ENCODE measurements at places on chromosomes 6 and 20.

DNA sequence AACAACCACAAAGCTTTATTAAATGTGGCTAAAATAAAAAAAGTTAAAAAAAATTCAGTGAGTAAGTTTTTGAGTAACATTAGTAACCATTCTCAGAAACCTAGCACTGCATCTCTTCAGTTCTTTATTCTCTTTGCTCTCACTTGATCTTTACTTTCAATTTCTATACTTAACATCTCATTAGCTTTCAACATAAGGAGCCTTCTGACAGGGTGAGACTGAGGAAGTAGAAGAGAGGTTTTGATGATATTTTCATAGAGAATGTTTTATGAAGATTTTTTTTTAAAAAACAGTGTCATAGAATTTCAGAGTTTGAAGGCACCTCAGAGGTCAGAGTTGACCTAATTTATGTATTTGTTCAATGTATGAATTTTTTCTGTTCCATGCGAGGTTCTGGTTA is 60.8 kb downstream of the FAM83B start:
- no peak for DNase-seq

DNA sequence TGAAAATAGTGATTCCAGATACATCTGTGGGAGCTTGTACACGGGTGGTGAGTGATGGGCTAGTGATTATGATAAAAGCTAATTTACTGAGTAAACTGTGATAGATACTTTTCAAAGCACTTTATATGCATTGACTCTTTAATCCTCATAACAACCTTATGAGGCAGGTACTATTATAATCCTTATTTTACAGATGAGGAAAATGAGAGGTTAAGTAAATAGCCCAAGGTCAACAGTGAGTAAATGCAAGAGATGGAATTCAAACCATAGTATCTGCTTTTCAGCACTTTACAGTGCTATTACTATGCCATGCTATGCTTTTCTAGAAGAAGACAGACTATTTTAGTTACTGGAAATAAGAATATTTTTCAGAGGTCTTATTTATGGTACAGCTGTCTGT is 320.9 kb upstream of the CITED2 start:
- no peak for DNase-seq

- DNase-seq = no peak
Observed at GRCh38 chr6:149334682-149335160, 17.2 kb downstream of the TAB2 start.

DNA sequence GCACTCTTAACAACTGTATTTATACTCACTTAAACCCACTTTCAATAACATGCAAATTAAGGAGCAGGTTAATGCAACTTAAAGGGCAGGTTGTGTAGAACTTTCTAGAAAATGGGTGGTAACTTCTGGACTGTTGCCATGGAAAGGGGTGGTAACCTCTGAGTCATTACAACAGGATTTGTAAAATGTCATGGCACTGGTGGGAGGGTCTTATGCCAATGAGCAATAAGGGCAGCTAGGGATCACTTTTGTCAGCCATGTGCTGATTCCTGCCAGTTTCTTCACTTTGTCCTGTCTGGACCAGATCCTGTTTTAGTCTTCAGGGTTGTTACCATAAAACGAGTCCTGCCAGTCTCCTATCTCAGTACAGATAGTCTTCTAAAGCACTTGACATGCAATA is 560.5 kb upstream of the PTCHD4 start:
- no peak for DNase-seq

All from NCI-H1436 (cell line).